Activated CD4-positive, alpha-beta T cell treated with anti-CD3 and anti-CD28 coated beads for 4 hours (primary cell): ENCODE measurements at places on chromosomes 4 and X.

DNA sequence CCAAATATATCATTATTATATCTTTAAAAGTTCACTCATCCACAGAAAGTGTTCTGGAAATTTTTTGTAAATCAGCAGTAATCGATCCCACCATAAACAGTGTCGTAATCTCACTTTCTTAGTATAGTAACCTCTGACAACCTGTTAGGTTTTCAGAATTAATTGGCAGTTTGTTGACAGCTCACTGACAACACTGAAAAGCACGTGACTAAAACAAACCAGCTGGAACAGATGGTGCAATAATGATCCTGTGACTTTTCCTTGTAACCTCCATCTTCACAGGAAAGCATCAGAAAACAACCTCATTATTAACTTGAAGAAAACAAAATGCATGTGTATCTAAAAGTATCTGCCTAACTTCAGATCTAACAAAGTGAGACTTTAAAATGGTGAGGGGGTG lies 48.5 kb downstream of the FSTL5 start:
- no peak for DNase-seq

- DNase-seq: no peak
These were observed 119.2 kb upstream of the MAB21L2 start for GRCh38 chr4:150462743-150463142.

DNA sequence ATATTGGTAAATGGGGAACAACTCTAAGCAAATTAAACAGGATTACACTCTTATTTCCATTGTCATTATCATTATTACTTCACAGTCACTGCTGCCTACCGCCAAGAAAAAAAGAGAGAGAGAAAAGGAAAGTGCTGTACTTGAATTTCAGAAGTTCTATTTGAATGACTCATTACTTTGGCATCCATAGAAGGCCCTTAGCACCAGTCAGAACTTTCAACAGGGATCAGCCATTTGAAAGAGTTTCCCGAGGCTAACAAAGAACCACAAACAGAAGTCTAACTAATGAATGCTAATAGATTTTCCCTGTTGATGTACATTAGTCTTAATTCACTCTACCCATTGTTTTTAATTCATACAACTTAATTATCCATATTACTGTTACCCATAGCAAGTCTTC lies 116.3 kb downstream of the SHROOM4 start:
- DNase-seq: no peak

- peak; percentile 23 for DNase-seq
These were observed 53.2 kb upstream of the ABCG2 start for GRCh38 chr4:88211473-88212252.

- no peak for DNase-seq
These were observed 2.8 kb upstream of the SAP30 start for GRCh38 chr4:173367946-173368345.

DNA sequence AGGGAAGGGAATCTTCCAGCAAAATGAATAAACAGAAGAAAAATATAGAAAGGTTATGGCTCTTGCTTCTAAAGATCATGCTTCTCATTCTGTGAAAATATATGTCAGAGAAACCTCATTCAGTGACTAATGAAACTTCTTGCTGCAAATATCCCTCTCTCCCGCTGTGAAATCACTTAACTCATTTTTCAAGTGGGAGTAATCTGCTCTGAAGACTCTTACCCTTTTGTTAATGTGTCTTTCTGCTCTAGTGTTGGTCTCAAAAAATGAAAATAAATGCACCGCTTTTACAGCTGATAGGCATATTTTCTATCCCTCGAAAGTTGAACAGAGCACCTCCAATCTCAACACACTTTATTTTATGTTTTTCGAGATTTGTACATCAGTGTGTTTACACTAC lies 252.3 kb downstream of the NLGN4X start:
- DNase-seq: no peak

GRCh38 chr4:173317004-173317403 lies 17.2 kb downstream of the HMGB2 start:
- no peak for DNase-seq

DNA sequence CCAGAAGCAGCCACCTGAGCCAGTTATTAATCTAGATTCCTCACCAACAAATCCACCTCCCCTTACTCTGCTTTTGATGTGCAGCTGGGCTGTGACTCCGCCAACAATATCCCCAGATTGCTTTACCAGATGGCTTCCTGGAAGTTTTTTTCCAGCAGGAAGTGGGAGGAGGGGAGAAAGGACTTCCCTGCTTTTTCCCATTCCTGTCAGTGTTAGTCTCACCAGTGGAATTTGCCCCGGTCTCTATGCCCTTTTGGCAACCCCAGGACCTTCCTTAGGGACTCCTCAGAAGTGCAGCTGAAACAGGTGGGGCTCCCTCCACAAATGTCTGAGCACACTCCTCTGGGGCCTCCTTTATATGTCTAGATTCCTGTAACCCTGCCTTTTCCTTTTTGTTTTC lies 465.2 kb upstream of the IGFBP7 start:
- DNase-seq: no peak
